ENCODE measurements at places on chromosomes 6 and 20. TPM values are rescaled to one million over a fixed set of nuclear protein-coding genes. Genes with fewer than 3 reads are reported as not detected.

Gene NAA20
- 67.2 TPM for polyA plus RNA-seq

GRCh38 chr20:41951615-41952014 lies 333.4 kb upstream of the CHD6 start:
- no peak for DNase-seq

DNA sequence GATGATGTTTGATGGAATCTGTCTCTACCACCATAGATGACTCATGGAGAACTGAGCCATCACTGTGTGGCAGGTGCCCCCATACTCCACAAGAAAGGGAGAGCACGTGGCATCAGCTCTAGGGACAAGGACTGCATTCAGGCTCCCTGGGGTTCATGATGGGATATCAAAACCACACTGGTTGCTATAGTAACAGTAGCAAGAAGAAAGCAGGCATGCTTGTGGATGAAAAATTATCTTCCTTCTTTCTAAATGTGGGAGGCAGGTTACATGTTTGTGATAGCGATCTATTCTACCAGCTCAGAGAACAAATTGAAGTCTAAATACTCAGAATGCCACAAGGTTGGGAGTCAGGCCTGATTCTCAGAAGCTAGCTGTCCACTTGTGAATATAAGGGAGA lies 224.2 kb downstream of the ARHGAP18 start:
- no peak for DNase-seq

GRCh38 chr6:94414041-94414440 lies 994.7 kb upstream of the EPHA7 start:
- DNase-seq: no peak

- no peak for DNase-seq
These were observed 138.7 kb upstream of the EDN1 start for GRCh38 chr6:12151433-12151820.

- DNase-seq: peak; percentile 57
These were observed 90.4 kb downstream of the KIF6 start for GRCh38 chr6:39634646-39635341.

Gene BFSP1
- polyA plus RNA-seq: 2.4 TPM

DNA sequence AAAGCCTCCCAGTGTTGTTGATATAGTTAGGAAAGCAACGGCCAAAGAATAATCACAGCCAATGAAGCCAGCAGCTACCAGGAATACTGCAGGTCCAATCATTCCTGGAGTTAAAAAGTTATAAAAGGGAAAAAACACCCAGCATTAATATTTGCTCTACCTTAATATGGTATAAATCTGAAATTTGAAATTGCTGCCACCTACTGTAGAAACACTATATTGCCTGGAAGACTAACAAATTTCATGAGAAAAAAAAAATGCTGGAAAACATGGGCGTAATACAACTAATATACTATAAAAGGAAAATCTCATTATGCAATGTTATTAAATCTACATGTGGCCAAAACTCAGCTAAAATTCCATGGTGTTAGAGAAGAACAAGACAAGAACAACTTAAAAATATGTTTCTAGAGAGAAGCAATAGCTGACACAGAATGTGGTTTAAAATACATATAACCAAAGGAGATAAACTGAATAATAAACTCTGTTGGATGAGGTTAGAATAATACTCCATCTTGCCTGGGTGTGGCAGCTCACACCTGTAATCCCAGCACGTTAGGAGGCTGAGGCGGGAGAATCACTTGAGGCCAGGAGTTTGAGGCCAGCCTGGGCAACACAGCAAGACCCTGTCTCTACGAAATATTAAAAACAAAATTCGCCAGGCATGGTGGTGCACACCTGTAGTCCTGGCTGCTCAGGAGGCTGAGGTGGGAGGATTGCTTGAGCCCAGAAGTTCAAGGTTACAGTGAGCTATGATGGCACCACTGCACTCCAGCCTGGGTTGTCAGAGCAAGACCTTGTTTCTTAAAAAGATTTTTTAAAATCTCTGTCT lies 43.1 kb downstream of the SLC17A5 start:
- DNase-seq: peak; percentile 79

GRCh38 chr20:53800418-53800817 lies 206.8 kb upstream of the ZNF217 start:
- DNase-seq: no peak

Gene TPBG
- polyA plus RNA-seq: 11.5 TPM

GRCh38 chr6:22470454-22471131 lies 98.8 kb upstream of the HDGFL1 start:
- DNase-seq: no peak

DNA sequence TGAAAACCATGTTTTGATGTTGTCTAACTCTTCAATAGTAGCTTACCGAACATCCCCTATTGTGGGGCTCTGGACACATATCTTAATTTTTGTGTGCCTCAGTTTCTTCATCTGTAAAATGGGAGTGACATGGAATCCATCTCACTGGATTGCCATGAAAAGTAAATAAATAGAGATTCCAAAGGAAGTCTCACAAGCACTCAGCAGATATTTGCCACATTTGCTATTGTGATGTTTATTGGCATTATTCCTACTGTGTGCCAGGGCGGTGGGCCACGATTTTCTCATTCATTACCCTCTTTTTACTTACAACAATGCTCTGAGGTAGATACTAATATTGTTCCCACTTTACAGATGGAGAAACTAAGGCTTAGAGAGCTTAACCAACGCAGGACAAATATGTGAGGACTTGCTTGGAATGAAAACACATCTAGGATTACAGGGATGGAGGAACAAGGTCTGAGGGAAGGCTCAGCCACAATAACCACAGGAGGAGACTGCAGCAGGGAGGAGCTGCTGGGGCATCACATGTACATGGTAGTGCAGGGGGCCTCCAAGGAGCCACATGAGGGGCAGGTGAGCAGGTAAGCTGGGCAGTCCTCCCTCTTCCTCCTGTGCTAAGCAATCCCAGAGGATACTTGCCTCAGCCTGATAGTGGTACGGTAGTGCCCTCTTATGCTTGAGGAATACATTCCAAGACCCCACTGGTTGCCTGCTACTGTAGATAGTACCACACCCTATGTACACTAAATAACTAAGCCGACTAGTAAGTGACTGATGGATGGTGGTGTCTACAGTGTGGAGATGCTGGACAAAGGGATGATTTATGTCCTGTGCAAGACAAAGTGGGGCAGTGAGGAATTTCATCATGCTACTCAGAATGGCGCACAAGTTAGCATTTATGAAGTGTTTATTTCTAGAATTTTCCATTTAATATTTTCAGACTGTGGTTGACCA lies 176.9 kb downstream of the FOXA2 start:
- DNase-seq: no peak
